Cortex of kidney (tissue), 1 donor: ENCODE measurements at places on chromosomes 3 and 15.

GRCh38 chr3:156583469-156583868 is 28.6 kb upstream of the SSR3 start:
- no peak for DNase-seq

- DNase-seq: no peak
These were observed 1.6 kb upstream of the SIN3A start for GRCh38 chr15:75452865-75453702.

- no peak for DNase-seq
These were observed 39.8 kb upstream of the FGF7 start for GRCh38 chr15:49383266-49383665.

DNA sequence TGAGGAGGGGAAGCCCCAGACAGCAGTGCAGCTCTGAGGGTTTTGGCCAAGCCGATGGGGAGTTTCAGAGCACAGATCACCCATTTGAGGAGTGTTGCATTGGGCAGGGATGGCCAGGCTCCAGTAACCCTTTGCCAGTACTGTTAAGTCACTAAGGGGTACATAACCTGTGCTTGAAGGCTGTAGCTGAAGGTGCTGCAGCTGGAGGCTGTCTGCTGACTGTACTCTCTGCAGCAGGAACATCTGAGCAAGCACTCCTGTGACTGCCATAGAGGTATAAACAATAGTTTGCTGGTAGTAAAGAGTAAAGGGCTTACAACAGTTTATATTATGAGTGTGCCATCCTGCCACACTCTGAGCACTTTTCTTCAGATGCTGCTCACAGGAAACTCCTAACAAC is 297.8 kb downstream of the EPHA3 start:
- DNase-seq: no peak

GRCh38 chr15:100818927-100819326 is 60.7 kb upstream of the ALDH1A3 start:
- DNase-seq: no peak

DNA sequence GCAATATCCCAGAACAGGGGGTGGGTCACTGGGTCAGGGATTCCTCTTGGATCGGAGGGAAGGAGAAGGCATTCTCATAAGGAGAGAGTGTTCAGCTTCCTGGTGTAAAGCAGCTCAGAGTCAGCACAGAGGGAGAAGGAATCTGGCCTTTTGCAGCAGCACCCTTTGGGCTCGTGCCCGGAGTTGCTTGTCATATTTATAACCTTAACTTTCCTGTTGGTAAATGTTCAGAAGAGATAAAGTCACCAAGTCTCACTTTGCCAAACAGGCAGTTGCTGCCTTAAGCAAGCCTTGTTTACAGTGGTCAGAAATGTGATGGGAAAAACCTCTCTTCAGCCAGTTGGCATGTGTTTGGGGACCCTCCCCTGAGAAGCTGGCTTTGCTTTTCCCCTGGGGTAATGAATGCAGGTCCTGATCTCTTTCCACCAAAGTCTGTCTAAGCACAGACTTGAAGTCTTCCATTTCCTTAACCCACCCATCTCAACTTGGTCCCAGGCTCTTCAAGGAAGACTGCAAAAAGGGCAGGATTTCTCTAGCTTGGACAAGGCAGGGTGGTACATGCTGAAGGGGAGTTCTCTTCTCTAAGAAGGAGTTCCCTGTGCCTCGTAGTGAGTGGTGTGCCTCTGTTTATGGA is 206.9 kb upstream of the BHLHE40 start:
- DNase-seq: no peak

DNA sequence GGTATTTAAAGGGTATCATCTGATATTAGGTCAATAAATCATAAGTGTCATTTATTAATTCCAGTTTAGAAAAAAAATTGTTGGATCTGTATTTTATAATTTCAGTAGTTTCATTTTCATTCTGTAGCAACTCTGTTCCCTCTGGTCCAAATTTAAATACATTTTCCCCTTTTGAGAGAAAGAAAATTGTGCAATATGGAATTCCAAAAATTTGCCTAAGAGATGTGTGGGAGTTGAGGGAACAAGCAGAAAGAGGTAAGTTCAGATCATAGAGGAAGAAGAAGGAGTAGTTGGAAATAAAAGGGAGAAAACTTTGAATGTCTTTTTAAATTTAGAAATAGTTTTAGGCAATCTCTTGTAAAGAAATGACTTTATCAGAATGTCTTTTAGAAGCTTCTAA is 48.9 kb upstream of the MME start:
- DNase-seq: no peak
